ENCODE measurements at places on chromosomes 16 and 17. TPM values are rescaled to one million over a fixed set of nuclear protein-coding genes. Genes with fewer than 3 reads are reported as not detected.

The SLFN12 gene
- 1.8 TPM for polyA plus RNA-seq

The MYH3 gene
- polyA plus RNA-seq, result 2.0 TPM

GRCh38 chr17:79005063-79005861, 4.3 kb downstream of the CANT1 start:
- H3K36me3 ChIP-seq, result no peaks in the 10 kb centered on the region
- peaks cover 19% of the 10 kb centered on the region for H3K4me1 ChIP-seq
- no peak overlapping the region for H3K4me3 ChIP-seq
- peak; percentile 93 for DNase-seq
- no peaks in the 10 kb centered on the region for H3K27me3 ChIP-seq
- H3K27ac ChIP-seq, result peak overlapping the region; percentile 63

GRCh38 chr17:81049372-81049911, 14.5 kb downstream of the BAIAP2 start:
- H3K4me1 ChIP-seq, result no peaks in the 10 kb centered on the region
- DNase-seq, result no peak
- H3K27me3 ChIP-seq, result no peaks in the 10 kb centered on the region
- H3K36me3 ChIP-seq, result peaks cover 4% of the 10 kb centered on the region
- H3K4me3 ChIP-seq, result no peak overlapping the region

- H3K36me3 ChIP-seq, result peaks cover 7% of the 10 kb centered on the region
- H3K4me1 ChIP-seq, result peaks cover 13% of the 10 kb centered on the region
- H3K4me3 ChIP-seq, result no peak overlapping the region
- peak; percentile 53 for DNase-seq
- no peaks in the 10 kb centered on the region for H3K27me3 ChIP-seq
Observed at GRCh38 chr16:72875291-72876031, 172.5 kb downstream of the ZFHX3 start.
